Hair follicle dermal papilla cell (primary cell): ENCODE measurements at places on chromosomes 2 and 18. TPM values are rescaled to one million over a fixed set of nuclear protein-coding genes. Genes with fewer than 3 reads are reported as not detected.

ST3GAL5 gene
- 25.0 and 28.7 TPM in 2 replicates for total RNA-seq

EXOC6B gene
- 30.7 and 31.2 TPM in 2 replicates for total RNA-seq

CBLN2 gene
- 0.16 TPM in 1 of 2 replicates, not detected in the other for total RNA-seq

ITPRIPL1 gene
- 6.6 and 10.7 TPM in 2 replicates for total RNA-seq

ERICH2 gene
- total RNA-seq: not detected in 2 replicates

SPATA3 gene
- total RNA-seq: not detected in 2 replicates

LYPD1 gene
- under 0.01 and 0.12 TPM in 2 replicates for total RNA-seq

C18orf54 gene
- total RNA-seq: 2.8 and 4.1 TPM in 2 replicates

LIMS3 gene
- 2.2 TPM in 1 of 2 replicates, not detected in the other for total RNA-seq

OSBPL1A gene
- total RNA-seq: 49.2 and 54.5 TPM in 2 replicates

TMEM198 gene
- total RNA-seq: 1.1 and 2.1 TPM in 2 replicates

GCG gene
- not detected in 2 replicates for total RNA-seq

ADRA2B gene
- 0.12 TPM in 1 of 2 replicates, not detected in the other for total RNA-seq

PMAIP1 gene
- 7.5 and 9.5 TPM in 2 replicates for total RNA-seq

TCF23 gene
- total RNA-seq: not detected in 2 replicates

DPP10 gene
- total RNA-seq: not detected in 2 replicates

RNF152 gene
- total RNA-seq: 15.4 and 21.4 TPM in 2 replicates
